ENCODE measurements at places on chromosomes 7 and 10.

GRCh38 chr10:122112021-122112616, 123.2 kb downstream of the TACC2 start:
- DNase-seq: no peak

DNA sequence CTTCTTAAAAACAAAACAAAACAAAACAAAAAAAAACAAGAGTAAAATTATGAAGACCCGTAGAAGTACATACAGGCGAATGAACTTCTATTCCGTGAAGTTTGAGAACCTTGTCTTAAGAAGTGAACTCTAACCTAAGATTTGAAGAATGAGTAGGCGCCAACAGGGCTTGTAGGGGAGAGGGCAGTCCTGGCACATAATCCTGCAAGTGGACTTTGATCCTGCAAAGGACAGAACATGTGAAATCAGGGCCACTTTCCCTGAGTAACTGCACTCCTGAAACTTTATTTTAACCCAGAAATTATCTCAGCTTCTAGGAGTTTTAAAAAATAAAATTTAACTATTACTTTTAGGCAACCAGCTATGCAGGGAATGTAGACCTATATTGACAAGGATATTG, 62.0 kb downstream of the GNAT3 start:
- DNase-seq: no peak

DNA sequence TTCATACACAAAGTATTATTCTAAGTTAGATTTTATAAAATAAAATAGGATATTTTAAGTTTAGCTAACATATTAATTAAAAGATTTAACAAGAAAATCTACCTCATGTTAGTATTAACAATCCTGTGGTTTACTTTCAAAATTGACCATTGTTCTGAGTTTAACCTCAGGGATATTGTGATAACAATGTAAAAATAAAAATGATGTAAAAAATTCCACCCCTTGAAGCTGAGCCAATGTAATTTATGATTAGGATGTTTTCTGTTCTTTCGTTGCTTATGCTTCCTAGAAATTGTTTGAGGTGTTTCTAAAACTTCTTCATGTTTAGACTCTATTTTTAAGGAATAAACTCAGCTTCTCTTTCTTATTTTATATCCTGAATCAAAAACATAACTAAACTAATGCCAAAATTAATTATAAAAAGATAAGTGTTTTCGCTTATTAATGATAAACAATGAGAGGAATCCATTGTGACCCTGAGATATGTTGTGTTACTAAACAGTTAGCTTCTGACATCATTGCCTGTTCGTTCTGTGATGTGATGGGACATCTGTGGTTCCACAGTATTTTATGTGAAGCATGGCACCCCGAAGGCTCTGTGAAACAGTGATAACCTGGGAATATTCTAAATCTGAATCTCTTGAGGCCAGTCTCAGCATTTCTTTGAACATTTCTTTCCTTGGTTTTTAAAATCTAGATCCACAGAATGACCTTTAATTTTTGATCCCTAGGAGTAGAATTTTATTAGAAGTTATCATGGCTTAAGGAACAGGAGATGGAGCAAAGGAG, 340.8 kb downstream of the ARL4A start:
- DNase-seq: no peak

DNA sequence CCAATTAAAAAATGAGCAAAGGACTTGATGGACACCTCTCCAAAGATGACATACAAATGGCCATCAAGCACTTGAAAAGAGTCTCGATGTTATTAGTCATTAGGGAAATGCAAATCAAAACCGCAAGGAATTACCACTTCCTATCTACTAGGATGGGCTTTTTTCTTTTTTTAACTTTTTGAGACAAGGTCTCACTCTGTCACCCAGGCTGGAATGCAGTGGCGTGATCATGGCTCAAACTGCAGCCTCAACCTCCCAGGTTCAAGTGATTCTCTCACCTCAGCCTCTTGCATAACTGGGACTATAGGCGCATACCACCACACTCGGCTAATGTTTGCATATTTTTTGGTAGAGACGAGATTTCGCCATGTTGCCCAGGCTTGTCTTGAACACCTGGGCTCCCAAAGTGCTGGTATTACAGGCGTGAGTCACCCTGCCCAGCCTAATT, 13.6 kb downstream of the NKX1-2 start:
- DNase-seq: no peak

- DNase-seq: no peak
Observed at GRCh38 chr7:44073664-44074348, 8.4 kb upstream of the PGAM2 start.

- no peak for DNase-seq
Observed at GRCh38 chr10:95247200-95247880, 43.5 kb downstream of the PDLIM1 start.

- DNase-seq: no peak
Observed at GRCh38 chr10:29050081-29050480, 238.8 kb upstream of the LYZL1 start.

- DNase-seq: no peak
Observed at GRCh38 chr10:98404571-98405359, 10.2 kb downstream of the PYROXD2 start.

GRCh38 chr10:6755781-6756460, 175.8 kb upstream of the PRKCQ start:
- no peak for DNase-seq

GRCh38 chr7:70766109-70766508, 365.8 kb upstream of the GALNT17 start:
- DNase-seq: no peak

GRCh38 chr7:901388-902154, 25.2 kb downstream of the GET4 start:
- DNase-seq: peak; percentile 53

- no peak for DNase-seq
Observed at GRCh38 chr7:8200316-8200715, 61.7 kb downstream of the ICA1 start.

DNA sequence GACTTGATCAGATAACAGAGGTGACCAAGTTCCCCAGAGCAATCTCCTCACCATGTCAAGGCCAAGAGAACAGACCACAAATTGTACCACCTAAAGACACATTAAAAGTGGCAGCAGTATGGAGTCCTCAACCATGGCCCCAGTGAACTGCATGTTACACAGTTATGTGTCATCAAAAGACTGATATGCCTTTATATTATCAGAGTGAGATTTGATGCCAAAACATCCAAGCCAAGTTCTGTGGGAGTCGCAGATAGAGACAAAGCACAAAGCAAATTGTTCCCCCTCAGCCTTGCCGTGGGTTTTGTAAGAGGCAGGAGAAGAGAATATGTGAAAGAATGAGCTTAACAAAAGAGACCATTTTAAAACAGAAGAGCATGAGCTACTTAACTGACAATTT, 39.2 kb upstream of the TES start:
- no peak for DNase-seq

DNA sequence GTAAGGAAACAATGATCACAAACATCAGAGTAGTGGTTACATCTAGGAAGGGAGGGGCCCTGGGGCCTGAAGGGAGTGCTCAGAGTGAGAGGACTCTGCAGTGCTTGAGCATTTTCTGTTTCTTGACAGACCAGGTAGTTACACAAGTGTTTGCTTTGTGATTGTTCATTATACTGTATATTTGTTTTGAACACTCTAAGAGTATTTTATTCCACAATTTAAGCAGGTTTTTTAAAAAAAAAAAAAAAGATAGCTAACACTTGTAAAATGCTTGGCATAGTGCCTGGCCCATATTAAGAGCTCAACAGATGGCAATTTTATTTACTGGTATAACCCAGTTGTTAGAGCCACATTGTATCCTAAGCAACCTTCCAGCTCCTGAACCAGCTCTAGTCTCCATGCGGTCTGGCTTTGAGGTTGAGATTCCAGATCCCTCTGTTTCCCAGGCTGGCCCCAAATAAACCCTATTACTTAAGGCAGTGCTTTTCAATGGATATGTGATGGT, 20.1 kb upstream of the ATXN7L1 start:
- DNase-seq: no peak

GRCh38 chr10:87973635-87974034, 110.2 kb downstream of the PTEN start:
- DNase-seq: no peak

- no peak for DNase-seq
Observed at GRCh38 chr10:17217631-17218232, 10.3 kb upstream of the VIM start.

GRCh38 chr7:40324914-40325313, 190.1 kb downstream of the SUGCT start:
- DNase-seq: no peak

GRCh38 chr7:85191383-85191782, 4.5 kb upstream of the SEMA3D start:
- DNase-seq: no peak

GRCh38 chr10:69333205-69333604, 54.9 kb downstream of the HK1 start:
- DNase-seq: no peak

DNA sequence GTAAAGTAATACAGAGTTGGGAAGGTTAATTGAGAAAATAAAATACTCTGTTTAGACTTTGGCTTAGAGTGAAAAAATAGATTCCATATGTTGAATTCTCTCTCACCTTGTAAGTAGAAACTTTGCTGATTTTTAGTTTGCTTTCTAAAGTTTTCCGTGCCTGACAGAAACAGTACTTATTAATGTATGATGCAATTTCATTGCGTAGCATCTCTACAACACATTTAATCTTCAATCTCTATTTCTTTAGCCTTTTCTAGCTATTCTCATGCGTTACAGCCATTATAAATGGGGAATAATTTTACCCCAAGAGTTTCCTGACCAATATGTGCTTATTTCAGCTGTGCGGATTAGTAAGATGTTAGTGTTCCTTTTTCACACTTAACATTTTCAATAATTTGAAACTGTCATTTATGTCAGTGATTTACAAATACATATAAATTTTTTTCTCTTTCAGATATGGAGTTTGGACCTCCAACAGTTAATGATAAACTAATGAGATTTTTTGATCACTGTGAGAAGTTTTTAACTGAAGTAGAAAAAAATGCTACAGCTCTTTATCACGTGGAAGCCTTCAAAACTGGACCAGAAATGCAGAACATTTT, 3.3 kb downstream of the MINPP1 start:
- DNase-seq: no peak

GRCh38 chr10:55426138-55426537, 625.1 kb upstream of the PCDH15 start:
- no peak for DNase-seq

- DNase-seq: no peak
Observed at GRCh38 chr10:104349623-104350126, 4.0 kb upstream of the CFAP58 start.

- peak; percentile 18 for DNase-seq
Observed at GRCh38 chr10:93554760-93555432, 11.6 kb upstream of the FFAR4 start.

- DNase-seq: no peak
Observed at GRCh38 chr7:138837627-138838026, 39.6 kb upstream of the ATP6V0A4 start.

DNA sequence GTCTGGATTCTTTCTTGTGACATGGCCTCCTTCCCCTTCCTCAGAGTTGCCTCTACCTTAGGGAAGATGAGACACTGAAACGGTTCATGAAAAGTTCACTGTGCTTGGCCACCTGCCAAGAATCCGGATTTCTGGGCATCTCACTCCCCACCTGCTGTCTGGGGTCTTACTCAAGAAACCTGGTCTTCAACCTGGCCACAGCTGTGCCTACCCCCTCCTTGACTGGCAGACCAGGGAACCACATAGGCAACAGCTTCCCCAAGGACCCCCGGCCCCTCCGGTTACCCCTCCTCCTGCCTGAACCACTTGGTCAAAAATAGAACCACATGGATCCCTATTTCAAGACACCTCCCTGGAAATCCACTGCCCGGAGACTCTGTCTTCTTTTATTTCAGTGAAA, 58.7 kb upstream of the NANOS1 start:
- DNase-seq: no peak

GRCh38 chr7:48959676-48960075, 35.3 kb downstream of the CDC14C start:
- no peak for DNase-seq

DNA sequence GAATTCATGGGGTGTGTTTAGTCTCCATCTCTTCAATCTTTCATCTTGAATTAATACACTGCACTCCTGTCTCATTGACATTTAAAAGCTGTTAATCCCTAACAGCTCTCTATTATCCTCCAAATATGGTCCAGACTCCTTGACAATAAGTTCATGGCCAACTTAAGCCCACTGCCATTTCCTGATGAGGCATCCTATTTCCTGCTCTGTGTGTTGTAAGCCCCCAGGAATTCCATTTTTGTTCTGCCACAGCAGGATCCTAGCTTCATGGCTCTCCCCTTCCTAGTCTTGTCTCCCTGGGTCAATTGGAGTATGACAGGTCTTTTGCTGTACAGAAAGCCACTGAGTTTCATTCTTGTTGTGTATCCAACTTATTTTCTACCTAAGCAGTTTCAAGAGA, 218.8 kb downstream of the OTUD1 start:
- DNase-seq: no peak

DNA sequence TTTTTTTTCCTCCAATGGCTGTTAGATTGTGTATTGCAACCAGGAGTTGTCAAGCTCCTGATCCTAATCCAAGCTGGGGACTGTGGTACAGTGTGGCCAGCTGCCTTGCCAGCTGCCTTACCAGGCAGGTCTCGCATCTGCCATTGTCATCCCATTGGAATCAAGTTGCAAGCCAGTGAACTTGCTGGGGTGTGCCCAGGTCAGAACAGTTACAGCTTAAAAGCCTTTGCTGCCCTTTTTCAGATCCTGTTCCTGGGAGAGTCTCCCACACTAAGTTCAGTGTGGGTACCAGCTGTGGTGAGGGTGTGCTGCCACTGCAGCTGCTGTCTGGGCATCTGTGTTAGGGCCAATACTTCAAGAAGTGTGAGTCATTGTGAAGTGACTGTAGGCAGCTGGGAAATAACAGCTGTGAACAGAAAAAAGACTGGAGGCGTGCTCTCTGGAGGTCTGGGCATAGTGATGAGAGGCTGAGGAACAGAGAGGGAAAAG, 72.8 kb downstream of the CCNY start:
- no peak for DNase-seq

DNA sequence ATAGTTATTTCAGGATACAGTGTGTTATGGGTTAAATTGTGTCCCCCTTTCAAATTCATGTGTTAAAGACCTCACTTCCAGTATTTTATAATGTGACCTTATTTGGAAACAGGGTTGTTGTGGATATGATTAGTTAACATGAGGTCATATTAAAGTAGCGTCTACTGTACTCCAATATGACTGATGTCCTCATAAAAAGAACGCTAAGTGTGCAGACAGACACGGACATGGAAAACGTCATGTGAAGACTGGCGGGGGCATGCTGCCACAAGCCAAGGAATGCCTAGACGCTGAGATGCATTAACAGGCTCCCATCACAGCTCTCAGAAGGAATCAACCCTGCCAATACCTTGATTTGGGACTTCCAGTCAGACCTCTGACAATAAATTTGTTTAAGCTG, 1.5 kb upstream of the WDR37 start:
- no peak for DNase-seq

GRCh38 chr10:22259280-22259679, 41.5 kb upstream of the EBLN1 start:
- DNase-seq: no peak

Data from stimulated activated CD4-positive, alpha-beta T cell treated with anti-CD3 and anti-CD28 coated beads, Interleukin-1b, Interleukin-23, amount 100 ng/mL, for 4 hours (primary cell).